ENCODE measurements at places on chromosomes 3 and 15. TPM values are rescaled to one million over a fixed set of nuclear protein-coding genes. Genes with fewer than 3 reads are reported as not detected.
A peak's percentile ranks its signal among the peaks of the same experiment; 100 is the strongest.

DNA sequence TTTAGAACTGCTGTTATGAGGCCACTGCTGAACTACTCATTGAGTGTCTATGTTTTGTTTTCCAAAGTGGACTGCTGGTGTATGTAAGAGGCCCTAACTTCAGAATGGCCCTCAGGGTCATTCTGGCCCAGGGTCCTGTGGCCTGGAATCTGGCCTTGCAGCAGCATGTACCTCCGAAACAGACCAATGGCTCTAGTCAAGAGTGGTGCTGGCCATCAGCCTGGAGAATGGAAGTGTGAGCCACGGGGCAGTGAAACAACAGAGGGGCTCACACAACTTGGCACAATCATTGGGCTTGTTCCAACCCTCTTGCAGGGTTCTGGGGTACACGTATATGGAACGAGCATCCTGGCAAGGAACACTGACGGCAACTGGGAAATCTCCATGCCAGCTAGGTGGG lies 40.5 kb downstream of the SCN5A start:
- no peak for DNase-seq
- no peak overlapping the region for H3K4me3 ChIP-seq
- H3K4me1 ChIP-seq, result peaks cover 2% of the 10 kb centered on the region
- H3K36me3 ChIP-seq, result no peaks in the 10 kb centered on the region
- H3K27ac ChIP-seq, result no peak overlapping the region

- peaks cover 12% of the 10 kb centered on the region for H3K27me3 ChIP-seq
- no peaks in the 10 kb centered on the region for H3K4me1 ChIP-seq
- H3K4me3 ChIP-seq, result no peak overlapping the region
- no peak for DNase-seq
- no peak overlapping the region for H3K27ac ChIP-seq
Observed at GRCh38 chr3:58657571-58658141, 8.9 kb downstream of the FAM3D start.

DPPA2 gene
- total RNA-seq, result not detected

DNA sequence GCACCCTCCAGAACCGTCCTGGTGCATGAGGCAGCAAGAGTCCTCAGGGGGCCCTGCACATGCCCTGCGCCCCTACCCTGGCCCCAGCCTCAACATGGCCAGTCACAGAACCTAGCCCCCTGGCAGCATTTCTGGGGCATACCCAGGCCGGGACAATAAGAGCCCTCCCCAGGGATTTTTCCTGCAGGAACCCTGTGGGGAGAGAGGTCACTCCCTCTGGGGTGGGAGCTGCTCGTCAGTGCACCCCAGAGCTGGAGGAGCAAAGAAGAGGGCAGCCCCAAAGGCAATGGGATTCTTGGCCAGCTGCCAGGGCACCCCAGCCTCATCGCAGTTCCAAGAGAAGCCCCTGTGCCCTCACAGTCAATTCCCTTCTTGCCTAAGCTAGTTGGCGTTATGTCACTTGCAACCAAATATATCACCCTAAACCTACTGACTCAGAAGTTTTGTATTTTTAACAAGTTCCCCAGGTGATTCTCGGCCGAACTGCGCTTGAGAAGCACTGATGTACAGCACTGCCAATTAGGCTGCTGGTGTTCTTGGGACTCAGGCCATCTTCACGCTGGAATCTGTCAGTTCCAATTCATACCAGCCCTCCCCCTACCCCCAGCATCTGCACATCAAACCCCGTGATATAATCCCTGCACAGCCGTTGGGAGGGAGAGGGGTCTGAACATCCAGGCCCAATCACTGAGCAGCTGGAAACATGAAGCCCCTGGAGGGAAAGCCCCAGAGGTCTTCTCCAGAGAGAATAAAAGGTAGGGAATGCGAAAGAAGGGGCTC lies 87.5 kb upstream of the PRR20G start:
- H3K27me3 ChIP-seq, result no peaks in the 10 kb centered on the region
- no peaks in the 10 kb centered on the region for H3K36me3 ChIP-seq
- no peak overlapping the region for H3K27ac ChIP-seq
- no peak for DNase-seq

DNA sequence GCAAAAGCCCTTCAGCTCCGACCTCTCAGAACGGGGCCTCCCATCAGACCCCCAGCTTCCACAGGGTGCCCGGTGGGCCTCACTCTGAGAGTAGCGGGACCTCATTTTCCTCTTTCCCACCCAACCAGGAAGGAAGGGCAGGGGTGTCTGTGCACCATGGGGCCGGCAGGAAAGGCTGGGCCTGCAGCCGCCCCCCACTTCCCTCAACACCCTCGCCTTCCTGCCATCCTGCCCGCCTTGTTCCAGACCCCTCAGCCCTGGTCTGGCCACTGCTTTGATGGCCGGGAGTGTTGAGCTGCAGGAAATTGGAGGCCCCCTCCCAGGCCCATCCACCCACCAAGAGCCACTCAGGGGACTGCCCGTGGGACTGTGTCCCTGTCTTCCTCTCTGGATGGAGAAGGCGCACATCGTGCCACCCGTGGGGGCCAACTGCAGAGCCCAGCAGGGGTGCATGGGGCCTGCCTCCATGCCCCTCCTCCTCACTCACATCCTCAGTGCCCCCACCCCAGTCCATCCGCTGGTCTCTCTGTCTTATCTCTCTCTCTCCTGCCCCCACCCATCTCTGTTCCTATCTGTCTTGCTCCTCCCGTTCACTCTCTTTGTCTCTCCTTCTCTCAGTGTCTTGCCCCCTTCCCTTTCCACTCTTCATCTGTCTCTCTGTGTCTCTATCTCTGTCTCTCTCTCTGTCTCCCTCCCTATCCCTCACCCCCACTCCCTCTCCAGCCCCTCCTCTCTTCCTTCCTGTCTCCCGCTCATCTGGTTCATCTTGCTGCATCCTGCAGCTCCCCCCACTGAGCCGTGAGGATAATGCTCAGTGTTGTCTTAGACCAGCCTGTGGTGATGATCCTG lies 1.8 kb upstream of the PLXND1 start:
- H3K4me1 ChIP-seq, result peaks cover 13% of the 10 kb centered on the region
- H3K27me3 ChIP-seq, result peaks cover 46% of the 10 kb centered on the region
- no peak overlapping the region for H3K27ac ChIP-seq
- peaks cover 2% of the 10 kb centered on the region for H3K36me3 ChIP-seq
- H3K4me3 ChIP-seq, result peak overlapping the region; percentile 4
- DNase-seq, result no peak
